ENCODE measurements at places on chromosomes 4 and X.
A peak's percentile ranks its signal among the peaks of the same experiment; 100 is the strongest.

GRCh38 chr4:7070729-7071511 is 3.1 kb upstream of the GRPEL1 start:
- DNase-seq, result peak; percentile 89

DNA sequence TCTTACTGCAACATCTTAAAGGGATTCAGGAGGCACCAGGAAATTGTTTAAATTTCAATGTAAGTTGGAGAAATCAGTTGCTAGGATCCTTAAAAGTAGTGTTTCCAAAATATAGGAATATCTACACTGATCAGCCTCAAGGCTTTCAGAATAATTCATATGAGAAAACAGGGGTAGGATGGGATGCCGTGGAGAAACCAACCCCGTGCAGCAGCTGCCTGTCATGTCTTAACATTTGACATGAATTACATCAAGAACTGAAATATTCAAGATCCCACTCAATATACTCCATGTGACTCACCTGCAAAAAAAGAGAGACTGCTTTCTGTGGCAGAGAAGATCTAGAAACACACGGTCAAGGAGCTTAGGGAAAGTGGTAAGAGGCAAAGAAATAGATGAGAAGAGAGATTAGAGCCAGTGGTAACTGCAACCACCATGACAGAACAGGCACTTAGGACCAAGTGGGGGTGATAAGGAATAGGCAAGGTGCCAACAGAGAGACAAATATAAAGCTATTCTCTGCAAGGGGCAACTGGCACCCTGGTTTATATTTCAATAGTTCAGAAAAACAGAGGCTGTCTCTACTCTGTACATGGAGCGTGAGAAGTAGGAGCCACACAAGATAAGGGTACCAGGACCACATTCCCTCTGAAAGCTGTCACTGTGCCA is 64.0 kb downstream of the SLC39A8 start:
- DNase-seq, result no peak

- DNase-seq, result peak; percentile 55
Measured at GRCh38 chr4:25030277-25031076, at the start of gene LGI2. TSS of gene LGI2 (minus strand) at chr4:25030946. CDS start at chr4:25030693, 253 bp downstream.

- no peak for DNase-seq
Measured at GRCh38 chrX:54134269-54134668, 48.8 kb downstream of the FAM120C start.

DNA sequence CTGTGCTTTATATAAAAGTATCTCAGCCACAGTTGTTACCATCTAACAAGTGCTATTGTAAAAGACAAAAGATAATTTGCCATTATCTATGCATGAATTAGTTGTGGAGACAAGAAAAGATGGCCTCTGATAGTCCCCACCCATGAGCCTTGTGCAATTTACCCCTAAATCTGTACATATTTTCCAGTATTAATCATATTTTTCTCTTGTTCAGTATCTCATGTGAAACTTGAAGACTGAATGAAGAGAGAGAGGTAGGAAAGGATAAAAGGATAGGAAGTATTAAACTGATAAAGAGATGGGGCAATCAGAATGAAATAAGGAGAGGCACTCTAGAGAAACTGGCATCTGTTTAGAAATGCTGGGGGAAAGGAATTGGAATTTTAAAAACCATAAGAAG is 3.7 kb downstream of the MYOZ2 start:
- DNase-seq, result no peak

- no peak for DNase-seq
Measured at GRCh38 chr4:6474705-6475457, 2.5 kb upstream of the PPP2R2C start.

GRCh38 chr4:183241322-183241640 is 78.8 kb downstream of the CLDN22 start:
- DNase-seq, result no peak

DNA sequence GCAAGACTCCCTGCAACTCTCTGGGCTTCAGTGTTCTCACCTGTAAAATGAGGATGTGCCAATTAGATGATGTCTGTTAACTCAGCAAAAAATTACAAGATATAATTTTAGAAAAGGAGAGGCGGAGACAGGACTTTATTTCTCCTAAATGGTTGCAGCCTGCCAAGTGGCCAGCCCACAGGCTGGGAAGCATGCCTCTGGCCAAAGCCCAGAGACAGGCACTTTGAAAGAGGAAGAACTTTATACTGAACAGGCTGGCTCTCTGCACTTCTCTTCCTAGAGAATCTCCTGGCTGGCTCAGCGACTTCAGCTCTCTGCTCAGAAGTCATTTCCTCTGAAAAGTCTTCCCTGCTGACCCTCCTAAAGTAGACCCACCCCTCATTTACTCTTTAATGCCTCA is 3.7 kb downstream of the PRDM5 start:
- no peak for DNase-seq

DNA sequence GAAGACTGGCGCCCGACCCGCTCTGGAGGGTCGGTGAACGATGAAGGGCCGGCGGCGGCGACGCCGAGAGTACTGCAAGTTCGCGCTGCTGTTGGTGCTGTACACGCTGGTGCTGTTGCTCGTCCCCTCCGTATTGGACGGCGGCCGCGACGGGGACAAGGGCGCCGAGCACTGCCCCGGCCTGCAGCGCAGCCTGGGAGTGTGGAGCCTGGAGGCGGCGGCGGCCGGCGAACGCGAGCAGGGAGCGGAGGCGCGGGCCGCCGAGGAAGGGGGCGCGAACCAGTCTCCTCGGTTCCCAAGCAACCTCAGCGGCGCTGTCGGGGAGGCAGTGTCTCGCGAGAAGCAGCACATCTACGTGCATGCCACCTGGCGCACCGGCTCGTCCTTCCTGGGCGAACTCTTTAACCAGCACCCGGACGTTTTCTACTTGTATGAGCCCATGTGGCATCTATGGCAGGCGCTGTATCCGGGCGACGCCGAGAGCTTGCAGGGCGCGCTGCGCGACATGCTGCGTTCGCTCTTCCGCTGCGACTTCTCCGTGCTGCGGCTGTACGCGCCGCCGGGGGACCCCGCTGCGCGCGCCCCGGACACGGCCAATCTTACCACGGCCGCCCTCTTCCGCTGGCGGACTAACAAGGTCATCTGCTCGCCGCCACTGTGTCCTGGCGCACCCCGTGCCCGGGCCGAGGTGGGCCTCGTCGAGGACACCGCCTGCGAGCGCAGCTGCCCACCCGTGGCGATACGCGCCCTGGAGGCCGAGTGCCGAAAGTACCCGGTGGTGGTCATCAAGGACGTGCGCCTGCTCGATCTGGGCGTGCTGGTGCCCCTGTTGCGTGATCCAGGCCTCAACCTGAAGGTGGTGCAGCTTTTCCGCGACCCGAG is 568 bp downstream of the CHST7 start:
- DNase-seq, result peak; percentile 73
